Activated T-helper 1 cell treated with Interleukin-2 at 50 U/mL for 16 hours (primary cell): ENCODE measurements at places on chromosomes 12 and 14.

- DNase-seq, result no peak
These were observed 364.8 kb downstream of the BMP4 start for GRCh38 chr14:53591816-53592215.

- DNase-seq, result no peak
These were observed 23.8 kb upstream of the GALNT9 start for GRCh38 chr12:132352896-132353800.

GRCh38 chr12:5262885-5263284 is 169.0 kb upstream of the NTF3 start:
- DNase-seq, result no peak

- no peak for DNase-seq
These were observed 175.3 kb downstream of the ESR2 start for GRCh38 chr14:64118892-64119291.

DNA sequence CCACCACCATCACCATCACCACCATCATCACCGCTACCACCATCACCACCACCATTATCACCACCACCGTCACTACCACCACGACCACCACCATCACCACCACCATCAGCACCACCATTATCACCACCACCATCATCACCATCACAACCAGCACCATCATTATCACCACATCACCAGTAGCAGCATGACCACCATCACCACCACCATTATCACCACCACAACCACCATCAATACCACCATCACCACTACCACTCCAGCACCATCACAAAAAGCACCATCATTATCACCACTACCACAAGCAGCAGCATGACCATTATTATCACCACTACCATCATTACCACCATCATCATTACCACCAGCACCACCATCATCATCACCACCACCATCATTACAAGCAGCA is 62.1 kb downstream of the MVK start:
- DNase-seq, result no peak

GRCh38 chr12:124040737-124041136 is 67.7 kb downstream of the ZNF664 start:
- DNase-seq, result no peak

DNA sequence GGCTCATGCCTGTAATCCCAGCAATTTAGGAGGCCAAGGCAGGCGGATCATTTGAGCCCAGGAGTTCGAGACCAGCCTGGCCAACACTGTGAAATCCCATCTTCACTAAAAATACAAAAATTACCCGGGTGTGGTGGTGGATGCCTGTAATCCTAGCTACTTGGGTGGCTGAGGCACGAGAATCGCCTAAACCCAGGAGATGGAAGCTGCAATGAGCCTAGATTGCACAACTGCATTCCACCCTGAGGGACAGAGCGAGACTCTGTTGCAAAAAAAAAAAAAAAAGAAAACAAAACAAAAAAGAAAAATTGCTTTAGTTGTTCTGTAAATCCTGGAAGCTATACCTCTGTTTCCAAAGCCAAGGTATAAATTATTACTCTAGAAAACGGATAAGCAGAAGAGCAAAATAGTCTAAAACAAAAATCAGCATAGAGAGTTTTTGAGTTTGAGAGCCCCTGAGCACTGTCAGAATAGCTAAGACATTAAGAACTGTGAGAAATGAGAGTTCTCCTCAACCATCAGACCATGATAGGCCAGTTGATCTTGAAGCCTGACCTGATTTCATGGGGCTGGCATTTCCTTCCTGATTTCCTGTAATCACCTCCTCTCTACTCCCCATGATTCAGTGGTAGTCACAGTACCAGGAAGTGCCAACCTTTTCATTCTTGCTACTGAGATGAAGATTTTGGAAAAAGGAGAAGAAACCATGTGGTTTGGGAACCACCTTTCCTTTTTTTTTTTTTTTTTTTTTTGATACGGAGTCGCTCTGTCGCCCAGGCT is 31.7 kb downstream of the ATP2A2 start:
- DNase-seq, result no peak

DNA sequence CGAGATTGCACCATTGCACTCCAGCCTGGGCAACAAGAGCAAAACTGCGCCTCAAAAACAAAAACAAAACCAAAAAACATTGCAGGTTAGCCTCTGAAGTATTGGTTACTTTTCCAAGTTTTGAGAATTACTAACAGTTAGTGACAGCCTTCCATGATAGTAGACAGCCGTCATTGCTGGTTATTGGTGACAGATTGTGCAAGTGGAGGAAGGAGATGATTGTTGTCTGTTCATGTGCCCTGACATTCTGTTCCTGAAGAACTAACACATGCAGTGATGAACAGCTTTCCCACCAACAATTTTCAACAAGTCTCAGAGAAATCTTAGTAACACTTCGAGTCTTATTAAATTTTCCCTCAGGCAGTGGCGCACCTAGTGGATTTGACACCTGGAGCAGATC is 89.3 kb upstream of the NAP1L1 start:
- no peak for DNase-seq

DNA sequence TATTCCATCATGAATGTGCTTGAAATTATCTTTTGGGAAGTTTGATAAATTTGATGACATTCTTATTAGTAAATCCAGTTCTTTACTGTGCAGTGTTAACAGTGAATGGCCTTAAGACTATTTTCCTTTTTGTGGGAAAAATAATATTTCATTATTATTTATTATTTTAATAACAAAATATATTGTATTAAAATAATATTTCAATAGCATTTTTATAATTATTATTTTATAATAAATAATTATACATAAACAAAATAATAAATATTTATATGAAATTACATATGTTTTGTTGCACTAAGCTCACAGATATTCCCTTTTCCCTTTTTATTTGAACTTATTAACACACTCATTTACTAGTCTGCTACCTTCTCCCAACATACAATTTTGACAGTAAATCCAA is 33.6 kb downstream of the PIK3C2G start:
- no peak for DNase-seq
